ENCODE measurements at places on chromosomes 4 and X.

GRCh38 chr4:140239311-140239710 is 85.3 kb upstream of the MAML3 start:
- no peak for DNase-seq

DNA sequence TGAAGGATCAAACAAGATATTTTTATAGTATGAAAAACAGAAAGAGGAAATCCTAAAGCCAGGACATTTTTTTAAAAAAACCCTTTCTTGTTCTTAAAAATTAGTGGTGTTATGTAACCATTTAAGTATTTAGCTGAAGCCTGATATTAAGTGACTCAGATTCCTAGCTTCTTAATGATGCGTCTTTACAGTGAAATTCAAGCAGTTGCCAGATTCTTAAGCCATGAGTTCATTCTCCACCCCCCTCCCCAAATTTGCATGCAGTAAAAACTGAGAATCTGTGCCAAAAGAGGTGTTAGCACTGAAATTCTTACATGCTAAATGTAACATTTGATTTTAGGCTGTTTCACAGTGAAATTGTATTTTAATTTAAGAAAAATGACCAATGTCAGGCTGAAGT is 180.8 kb downstream of the RAPGEF2 start:
- no peak for DNase-seq

DNA sequence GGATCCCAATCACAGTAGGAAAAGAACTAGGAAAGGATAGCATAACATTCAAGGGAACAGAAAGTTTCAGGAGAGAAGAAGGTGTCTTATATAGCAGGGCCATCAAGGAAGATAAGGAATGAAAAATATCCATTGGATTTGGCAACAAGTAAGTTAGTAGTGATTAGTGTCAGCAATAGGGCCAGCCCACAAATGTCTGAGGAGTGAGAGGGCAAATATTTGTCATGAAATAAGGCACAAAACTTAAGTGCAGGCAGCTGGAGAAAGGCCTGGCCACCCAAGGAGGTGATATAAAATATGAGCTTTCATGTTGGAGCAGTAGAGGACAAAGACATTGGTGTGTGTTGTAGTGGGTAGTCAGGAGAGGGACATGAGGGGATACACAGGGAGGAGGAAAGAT is 132.1 kb downstream of the COL4A6 start:
- DNase-seq: no peak

GRCh38 chr4:3880615-3881120 is 114.5 kb downstream of the ADRA2C start:
- DNase-seq: peak; percentile 72

- no peak for DNase-seq
These were observed 195.8 kb downstream of the PDHA2 start for GRCh38 chr4:96035727-96036126.
